ENCODE measurements at places on chromosomes 12 and 14.

GRCh38 chr12:119644930-119645329, 23.0 kb upstream of the PRKAB1 start:
- no peak for DNase-seq

DNA sequence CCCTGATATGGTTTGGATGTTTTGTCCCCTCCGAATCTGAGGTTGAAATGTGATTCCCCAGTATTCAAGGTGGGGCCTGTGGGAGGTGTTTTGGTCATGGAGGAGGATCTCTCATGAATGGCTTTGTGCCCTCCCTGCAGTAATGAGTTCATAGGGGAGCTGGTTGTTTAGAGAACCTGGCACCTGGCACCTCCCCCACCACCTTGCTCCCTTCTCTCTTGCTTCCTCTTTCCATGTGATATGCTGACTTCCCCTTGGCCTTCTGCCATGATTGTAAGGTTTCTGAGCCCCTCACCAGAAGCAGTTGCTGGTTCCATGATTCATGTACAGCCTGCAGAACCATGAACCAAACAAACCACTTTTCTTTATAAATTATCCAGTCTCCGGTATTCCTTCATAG, 32.6 kb downstream of the CD163L1 start:
- DNase-seq = no peak

- DNase-seq = no peak
Observed at GRCh38 chr14:43449291-43449690, 1057.8 kb downstream of the FSCB start.

DNA sequence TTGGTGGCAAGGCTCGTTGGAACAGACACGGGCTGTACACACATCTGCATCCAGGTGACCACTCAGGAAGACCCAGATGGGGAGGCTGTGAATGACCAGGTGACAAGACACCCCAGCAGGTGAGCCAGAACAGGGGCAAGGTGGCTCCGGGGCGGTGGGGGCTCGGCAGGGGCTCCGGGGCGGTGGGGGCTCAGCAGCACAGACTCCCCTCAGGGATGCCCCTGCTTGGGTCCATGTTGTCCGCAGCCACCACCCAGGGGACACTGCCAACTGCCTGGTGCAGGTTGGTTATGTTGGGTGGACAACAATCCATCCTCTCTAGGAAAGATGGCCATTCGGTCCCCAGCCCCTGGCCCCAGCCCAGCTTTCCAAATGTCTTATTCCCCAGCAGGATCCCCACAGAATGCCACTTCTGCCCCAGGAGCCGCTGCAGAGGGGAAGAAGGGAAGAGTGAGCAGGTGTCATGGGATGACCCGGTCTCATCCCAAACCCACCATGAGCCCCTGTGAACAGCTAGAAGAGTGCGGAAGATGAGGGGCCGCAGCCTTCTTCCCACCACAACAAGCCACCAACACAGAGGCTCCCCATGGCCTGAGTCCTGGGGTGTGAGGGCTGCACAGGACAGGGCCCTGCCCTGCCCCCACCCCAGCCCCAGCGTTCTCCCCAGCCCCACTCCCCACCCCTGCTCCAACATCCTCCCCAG, 31.4 kb upstream of the C14orf180 start:
- peak; percentile 47 for DNase-seq

GRCh38 chr12:123614531-123614930, 12.6 kb downstream of the DDX55 start:
- DNase-seq = no peak

DNA sequence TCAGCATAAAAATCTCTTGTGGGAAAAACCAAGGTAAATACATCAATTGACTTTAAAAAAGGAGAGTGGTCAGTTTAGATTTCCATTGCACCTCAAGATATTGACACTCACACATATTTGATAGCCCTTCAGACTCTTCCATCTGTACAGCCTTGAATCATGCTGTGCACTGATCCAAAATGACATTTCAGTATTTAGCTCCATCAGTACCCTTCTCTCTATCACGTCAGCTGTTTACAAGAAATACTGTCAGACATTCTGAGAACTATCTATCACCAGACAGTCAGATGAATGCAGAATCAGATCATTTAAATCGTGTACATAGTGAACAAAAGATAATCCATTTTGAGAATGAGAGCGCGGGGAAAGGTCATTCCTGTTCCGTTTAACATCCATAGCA, 511.9 kb downstream of the RPL10L start:
- no peak for DNase-seq

- DNase-seq = no peak
Observed at GRCh38 chr12:88398031-88398430, 182.2 kb downstream of the KITLG start.

GRCh38 chr12:20487519-20487918, 119.2 kb downstream of the PDE3A start:
- DNase-seq = no peak

DNA sequence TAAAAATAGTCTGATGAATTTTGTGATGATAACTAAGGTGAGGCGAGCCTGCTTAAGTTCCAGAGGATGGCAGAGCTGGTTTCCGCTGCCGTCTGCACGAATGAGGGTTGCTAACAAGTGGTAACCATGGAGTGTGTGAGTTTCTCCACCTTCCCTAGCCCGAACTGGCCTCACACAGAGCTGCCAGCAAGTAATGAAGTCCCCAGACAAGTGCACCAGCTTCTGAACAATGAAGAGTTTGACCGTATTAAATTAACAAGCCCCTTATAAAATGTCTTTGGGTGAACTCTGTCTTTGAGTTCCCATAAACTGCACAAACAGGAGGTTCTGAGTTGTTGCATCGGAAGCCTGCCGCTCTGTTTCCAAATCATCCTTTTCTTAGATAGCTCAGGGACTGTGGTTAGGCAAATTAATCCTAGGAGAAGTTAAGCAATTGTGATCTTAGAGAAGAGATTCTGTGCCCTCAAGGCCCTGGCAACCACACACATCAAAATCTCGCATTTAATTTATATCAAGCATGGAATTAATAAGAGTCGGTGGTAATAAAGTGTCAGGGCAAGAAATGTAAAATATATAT, 274.1 kb upstream of the DAAM1 start:
- no peak for DNase-seq

- DNase-seq = no peak
Observed at GRCh38 chr12:107369006-107369405, 275.7 kb upstream of the CRY1 start.

DNA sequence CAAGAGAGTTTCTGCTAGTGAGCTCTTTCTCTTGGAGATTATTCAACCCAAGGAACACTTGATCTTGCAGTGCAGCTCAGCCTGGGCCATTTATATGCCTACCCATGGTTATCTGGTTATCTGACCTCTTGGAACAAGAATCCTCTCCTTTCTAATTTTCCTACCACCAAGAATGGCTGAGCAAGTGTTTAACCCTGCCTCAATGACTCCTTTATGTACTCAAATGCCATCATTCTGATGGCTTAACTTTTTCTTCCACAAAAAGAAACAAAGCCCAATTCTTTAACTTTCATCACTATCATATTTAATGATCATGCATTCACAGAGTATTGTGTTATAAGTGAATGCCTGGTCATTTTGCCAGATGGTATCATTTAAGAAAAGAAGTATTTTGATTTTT, 67.8 kb downstream of the TMEM117 start:
- DNase-seq = no peak

DNA sequence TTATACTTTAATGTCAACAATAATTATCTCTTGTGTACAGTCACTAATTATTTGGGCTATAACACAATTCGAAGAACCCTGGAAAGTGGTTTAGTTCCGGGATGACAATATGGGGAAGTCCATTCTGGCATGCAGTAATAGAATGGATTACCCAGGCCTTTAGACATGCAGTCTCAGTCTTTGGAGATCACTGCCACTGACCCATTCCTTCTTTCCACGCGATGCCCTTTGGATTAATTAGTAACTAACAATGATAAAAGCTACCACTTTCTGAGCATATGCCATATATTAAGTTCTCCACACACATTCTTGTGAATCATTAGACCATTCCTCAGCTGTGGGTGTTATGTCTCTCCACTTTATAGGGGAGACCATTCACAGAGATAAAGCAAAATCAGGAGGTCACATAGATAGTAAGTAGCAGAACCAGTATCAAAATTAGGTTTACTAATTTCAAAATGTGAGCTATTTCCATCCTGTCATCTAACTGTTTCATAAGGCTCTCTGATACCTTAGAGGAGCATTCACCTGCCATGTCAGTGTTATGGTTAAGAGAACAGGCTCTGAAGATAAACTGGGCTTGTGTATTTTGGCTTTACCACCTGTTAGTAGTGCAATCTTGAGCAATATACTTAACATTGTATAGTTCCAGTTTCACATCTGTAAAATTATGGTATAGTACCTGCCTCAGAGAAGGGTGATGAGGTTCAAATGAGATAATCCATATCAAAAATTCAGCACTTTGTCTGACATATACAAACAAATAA, 27.2 kb upstream of the KCNJ8 start:
- no peak for DNase-seq

DNA sequence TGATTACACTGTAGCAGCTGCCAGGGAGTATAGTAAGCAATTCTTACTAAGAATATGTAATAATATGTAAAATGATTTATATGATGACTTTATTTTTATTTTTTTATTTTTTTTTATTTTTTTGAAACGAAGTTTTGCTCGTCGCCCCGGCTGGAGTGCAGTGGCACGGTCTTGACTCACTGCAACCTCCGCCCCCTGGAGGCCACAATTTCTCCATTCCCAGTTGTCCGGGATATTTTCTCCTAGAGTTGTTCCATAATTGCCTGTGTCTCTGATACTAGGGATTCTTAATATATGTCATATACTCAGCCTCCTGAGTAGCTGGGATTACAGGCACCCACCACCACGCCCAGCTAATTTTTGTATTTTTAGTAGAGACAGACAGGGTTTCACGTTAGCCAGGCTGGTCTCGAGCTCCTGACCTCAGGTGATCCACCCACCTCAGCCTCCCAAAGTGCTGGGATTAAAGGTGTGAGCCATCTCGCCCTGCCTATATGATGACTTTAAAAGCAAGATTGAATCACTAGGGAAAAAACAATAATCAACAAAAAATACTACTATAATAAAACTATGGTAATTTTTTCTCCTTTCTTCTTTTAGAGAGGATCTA, 12.2 kb upstream of the ITPR2 start:
- DNase-seq = peak; percentile 76

- DNase-seq = no peak
Observed at GRCh38 chr14:47270715-47271114, 404.7 kb downstream of the MDGA2 start.

DNA sequence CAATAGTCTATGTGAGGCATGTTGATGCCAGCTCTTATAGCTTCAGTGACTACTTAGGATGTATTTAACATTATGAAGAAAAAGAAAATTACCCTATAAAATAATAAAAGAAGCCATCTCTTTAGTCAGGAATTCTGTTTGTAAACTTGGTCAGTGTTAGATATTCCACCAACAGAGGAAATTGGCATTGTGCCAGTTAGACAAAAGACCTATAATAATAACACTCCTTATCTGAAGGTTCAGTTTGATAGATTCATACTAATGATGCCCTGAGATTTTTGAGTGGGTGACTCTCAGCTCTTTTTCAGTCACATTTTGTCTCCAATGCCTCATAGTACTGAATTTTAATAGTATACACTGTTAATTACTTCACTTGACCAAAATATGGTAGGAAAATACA, 6.6 kb downstream of the SYT10 start:
- no peak for DNase-seq

DNA sequence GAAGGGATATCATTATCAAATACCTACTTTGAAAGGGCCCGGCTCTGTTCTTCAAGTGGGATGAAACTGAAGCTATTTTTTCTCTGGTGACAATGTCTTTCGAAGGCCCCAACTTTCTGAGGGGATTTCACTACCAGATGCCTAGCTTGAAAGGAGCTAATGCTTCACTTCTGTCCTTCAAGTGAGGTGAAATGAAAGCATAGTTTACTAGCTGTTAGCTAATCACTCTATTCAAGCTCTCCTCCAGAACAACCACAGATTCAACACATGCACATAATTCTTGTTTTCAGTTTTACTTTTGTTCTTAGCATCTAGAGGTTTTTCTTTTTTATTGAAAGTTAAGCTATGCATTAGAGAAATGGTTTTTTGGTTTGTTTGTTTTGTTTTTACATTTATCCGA, 571.4 kb downstream of the NOVA1 start:
- DNase-seq = no peak

GRCh38 chr12:61694214-61694613, 566.0 kb upstream of the USP15 start:
- DNase-seq = no peak

GRCh38 chr12:122823429-122823828, 11.8 kb upstream of the HIP1R start:
- DNase-seq = no peak

- no peak for DNase-seq
Observed at GRCh38 chr12:121228919-121229665, 19.2 kb downstream of the P2RX4 start.

- DNase-seq = no peak
Observed at GRCh38 chr14:55975281-55975910, 142.8 kb upstream of the PELI2 start.

DNA sequence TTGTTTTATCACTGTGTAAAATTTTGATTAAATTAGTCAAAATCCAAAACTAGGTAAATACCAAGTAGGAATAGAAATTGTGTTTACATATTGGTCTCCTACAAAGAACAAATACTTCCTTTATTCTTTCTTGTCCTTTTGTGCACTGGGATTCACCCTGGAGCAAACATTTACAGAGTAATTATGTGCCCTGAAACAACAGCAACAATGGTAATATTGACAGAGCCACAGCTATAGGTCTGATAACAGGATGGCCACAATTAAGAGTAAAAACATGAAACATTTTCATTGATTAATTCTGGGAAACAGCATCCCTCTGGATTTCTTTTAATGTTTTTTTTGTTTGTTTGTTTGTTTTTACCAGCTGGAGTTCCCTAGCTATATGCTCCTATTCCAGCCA, 61.2 kb downstream of the SLC38A6 start:
- DNase-seq = no peak

GRCh38 chr12:108547686-108548085, 13.3 kb downstream of the SART3 start:
- DNase-seq = no peak

DNA sequence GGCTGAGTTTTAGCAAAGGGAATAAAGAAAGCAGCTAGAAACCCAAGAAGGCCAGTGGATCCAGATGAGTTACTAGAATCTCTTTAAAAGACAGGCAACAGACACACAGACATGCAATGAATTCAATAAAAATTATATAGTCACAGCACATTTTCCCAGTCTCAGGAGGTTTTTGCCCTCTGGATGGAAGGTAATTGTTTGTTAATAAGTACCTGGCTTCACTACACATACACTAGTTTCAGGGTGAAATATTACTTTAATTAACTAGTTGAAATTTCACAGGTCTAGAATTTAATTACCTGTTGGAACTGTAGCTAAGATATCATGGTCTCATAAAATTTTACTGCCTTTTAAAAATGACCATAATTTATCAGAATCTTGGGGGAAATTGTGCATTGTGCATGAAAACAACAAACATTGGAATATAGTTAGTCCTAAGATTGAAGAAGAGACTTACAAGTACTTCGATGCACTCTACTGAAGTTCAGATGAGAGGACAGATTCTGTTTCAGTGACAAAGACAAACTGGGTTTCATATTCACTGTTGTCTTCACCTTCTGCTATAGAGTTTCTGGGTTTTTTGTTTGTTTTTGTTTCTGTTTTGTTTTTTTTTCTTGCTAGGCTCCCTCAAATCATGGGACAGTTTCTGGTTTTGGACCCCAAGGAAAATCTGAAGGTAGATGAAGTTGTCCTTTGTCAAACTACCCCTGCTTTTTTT, 277.0 kb upstream of the GARIN6 start:
- no peak for DNase-seq

Measured in cardiac septum (tissue), 1 donor.